Esophagus mucosa (tissue), 1 donor: ENCODE measurements at places on chromosomes 1 and 21.

DNA sequence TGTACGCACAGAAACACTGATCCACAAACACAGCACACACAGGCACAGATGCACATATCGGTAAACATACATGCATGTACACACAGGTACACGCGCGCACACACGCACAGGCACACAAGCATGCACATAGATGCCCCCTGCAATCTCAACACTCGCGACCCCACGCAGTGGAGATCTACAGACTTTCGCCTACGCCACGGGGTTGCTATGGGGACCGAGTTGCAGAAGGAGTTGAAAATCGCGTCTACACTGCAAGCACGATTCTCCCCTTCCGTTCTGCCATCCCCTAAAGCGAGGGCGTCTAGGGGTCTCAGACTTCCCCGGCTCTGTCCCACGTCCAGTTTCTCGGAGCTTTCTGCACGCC lies 826 bp downstream of the TRIM17 start:
- no peak for ATAC-seq

- ATAC-seq: no peak
These were observed 25.8 kb downstream of the KCNA10 start for GRCh38 chr1:110493059-110493699.

DNA sequence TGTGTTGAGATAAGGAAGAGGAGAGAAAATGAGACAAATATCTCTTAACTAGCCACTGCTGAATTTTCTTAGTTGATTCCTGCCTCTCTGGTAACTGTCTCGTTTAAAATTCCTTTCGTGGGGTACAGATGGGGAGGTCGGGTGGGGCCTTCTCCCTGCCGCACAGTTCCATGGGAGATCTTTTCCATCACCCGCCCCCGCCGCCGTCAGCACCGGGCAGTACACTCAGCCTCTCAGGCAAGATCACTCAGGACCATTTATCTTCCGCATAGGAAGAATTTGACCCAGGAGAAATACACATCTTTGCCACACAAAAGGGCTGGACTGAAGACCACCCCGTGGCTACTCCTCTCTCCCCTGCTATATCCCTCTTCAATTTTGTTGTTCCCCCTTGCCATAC lies 2.3 kb upstream of the VPS26C start:
- no peak for ATAC-seq

DNA sequence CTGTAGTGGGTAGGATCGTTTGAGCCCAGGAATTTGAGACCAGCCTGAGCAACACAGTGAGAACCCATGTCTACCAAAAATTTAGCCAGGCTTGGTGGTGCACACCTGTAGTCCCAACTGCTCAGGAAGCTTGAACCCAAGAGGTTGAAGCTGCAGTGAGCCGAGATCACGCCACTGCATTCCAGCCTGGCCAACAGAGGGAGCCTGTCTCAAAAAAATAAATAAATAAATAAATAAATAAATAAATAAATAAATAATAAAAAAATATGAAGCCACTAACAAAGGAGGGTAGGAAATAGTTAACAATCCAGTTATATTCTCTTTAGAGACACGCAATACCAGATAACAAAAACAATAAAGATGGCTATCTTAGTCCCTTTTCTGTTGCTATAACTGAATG lies 11.9 kb upstream of the CBR3 start:
- ATAC-seq: no peak

GRCh38 chr1:206476591-206476990 lies 6.3 kb downstream of the IKBKE start:
- ATAC-seq: no peak
